NCI-H2081 treated with DMSO at 0.1 percent for 48 hours (cell line): ENCODE measurements at places on chromosomes 4 and X.
A peak's percentile ranks its signal among the peaks of the same experiment; 100 is the strongest.

- no peak for DNase-seq
These were observed 113.3 kb upstream of the TBC1D9 start for GRCh38 chr4:140869446-140869845.

GRCh38 chr4:184955636-184956035 is 62.7 kb upstream of the HELT start:
- no peak for DNase-seq

DNA sequence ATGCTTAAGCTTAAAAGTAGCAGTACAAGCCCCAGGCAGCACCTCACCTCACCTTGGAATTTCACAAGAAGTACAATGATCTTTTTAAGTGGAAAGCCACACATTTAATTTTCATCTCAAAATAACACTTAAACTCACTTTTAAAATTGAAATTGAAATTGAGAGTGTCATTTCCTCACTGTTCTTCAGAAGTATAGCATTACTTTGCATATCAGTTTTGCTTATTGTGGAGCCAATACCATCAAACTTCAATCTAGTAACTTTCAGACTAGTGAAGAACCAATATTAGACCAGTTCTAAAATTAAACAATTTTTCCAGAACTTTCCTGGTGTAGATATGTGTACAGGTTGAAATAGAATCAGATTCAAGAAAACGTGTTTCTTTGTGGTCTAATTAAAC is 242.4 kb downstream of the NDST4 start:
- DNase-seq, result no peak

GRCh38 chrX:103585411-103586313 is at the start of gene TCEAL4:
TCEAL4 (plus strand) TSS chrX:103585515; CDS start chrX:103586676, 1,161 bp downstream.
- DNase-seq, result peak; percentile 3

DNA sequence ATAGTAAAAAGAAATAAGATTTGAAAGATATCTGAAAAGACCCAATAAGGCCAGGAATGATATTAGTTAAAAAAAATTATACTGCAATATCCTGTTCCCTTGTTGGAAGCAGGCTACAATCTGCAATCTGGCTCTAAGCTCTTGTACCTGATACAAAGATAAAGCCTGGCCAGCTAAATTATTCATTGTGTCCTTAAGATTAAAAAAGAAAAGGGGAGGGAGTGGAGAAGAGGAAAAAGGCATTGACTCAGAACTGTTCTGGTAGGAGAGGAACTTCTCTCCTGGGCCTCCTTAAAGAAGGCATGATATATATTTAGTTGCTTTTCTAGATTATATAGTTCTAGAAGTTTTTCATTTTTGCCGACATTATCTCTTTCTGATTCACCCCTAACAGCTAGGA is 46.7 kb downstream of the IRF2 start:
- no peak for DNase-seq

DNA sequence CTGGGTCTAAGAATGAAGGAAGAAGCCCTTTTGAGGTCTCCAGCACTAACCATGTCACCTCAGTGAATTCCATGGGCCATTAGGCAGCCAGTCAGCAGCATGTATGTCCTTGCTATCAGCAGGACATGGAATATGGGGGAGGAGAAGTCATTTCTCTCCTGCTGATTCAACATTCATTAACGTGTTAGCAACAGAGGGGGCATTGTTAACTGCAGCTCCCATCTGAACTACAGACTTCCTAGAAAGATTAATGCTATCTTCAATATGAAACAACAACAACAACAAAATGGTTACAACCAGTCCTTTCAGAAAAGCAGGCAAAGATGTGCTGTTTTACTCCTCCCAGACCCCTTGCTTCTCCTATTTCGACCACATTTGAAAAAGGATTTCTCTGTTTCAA is 120.4 kb upstream of the SLC34A2 start:
- DNase-seq, result no peak
